ENCODE measurements at places on chromosomes 2 and 18.

DNA sequence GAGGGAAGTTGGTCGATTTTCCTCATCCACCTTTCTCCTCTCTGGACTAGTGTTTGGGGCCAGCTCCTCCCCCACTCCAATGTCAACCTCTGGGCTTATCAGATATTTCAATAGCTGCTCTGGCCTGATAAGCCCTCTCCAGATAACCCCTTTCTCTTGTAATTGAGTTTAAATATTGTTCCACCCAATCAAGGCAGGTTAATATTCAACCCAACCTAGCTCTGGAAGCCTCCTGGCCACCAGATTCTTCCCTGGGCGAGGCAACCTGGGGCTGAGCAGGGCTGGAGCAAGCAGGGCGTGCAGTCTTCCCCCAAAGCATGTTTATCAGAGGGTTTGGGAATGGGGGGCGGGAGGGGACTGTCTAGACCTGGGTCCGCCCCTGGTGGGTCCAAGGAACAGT, 73.8 kb downstream of the TFCP2L1 start:
- no peak for DNase-seq

GRCh38 chr2:174343623-174344455, 9.1 kb downstream of the SP9 start:
- DNase-seq = no peak

- no peak for DNase-seq
Measured at GRCh38 chr2:142286618-142287017, 155.8 kb upstream of the LRP1B start.

GRCh38 chr18:48949050-48949605, 1.6 kb downstream of the SMAD7 start:
- DNase-seq = no peak

- no peak for DNase-seq
Measured at GRCh38 chr2:67841711-67842110, 221.1 kb downstream of the C1D start.

All from activated T-cell treated with anti-CD3 and anti-CD28 coated beads for 48 hours (primary cell).